ENCODE measurements at places on chromosomes 5 and 9.

DNA sequence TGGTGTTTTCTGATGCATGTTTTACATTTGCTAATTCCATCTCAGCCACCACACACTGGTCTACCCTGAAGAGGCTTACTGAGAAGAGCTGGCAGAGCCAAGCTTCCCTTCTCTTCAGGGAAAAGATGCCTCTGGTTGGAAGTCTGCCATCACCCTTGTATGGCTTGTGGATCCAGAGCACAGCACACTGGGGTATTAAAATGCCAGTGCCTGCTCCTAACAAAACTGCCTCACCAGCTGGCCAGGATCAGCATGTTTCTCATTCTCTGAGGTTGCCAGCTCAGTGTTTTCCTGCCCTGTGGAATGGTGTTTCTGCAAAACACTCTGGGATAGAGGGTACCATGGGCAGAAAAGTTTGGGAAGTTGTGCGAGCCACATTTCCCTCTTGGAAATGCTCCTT, 31.6 kb upstream of the ZNF618 start:
- no peak for DNase-seq

GRCh38 chr9:108511307-108511706, 344.5 kb downstream of the ACTL7B start:
- no peak for DNase-seq

DNA sequence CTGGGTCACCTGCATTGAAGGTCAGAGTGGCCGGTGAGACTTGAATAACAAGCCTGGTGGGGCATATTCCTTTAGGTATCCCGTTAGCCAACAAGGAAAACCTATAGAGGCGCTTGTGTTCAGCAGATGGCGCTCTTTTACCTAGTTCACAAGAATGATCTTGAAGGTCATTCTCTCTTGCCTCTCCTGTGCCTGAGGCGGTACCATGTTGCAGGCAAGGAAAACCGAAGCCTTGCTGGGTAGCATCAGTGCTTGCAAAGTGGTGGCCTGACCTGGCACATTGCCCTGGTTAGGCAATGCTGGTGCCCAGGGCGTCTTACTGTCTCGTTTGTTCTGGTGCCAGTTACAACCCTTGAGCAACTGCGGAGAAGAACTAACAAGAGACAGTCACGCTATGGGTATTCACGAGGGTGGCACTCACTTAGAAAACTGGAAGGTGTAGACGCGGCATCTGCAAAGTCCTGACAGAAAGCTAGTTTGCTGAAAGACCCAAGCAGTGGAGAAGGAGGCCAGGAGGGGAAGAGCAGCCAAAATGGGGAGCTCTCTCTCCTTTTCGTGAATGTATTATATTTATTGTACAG, 56.7 kb downstream of the AOPEP start:
- peak; percentile 32 for DNase-seq

- DNase-seq: no peak
Observed at GRCh38 chr9:93479726-93480125, 26.3 kb upstream of the FAM120AOS start.

DNA sequence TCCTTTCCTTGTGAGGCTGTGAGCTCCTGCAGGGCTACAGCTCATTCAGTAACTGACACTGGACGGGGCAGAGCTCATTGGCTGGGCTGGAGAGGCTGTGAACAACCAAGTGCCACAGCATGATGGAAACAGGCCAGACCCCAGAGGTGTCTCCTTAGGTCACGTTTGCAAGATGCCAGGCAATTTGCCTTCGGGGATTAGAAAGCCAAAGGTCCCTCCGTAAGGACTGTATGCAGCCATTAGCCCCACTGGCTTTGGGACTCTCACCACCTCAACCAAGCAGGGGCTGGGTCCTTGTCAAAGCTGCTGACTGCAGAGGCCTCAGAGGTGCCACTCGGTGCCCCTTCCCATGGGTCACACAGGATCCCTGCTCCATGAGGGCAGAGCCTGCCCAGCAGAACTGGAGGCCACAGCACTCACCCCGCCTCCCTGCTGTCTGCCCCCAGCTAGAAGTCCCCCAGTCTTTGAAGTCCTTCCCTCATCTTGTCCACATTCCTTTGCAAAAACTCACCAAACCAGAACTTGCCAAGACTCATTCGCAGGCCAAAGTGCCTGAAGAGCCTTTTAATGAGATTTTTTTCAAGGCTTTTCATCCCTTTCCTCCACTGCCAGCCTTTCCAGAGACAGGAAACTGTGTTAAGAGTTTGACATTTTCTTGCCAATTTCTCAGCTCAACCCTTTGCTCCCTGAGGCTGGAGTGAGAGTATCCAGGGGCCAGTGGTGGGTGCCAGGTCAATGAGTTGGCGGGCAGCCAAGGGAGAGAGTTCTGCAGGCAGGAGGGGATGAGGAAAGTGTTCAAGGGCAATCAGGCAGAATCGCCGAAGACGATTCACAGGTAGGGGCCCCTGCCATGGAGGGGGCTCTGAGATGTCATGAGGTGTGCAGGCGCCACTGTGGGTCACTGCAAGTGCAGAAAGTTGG, 39.7 kb upstream of the SLC25A51 start:
- DNase-seq: no peak

Measured in thymus (tissue), 14 donors.